ENCODE measurements at places on chromosomes 2 and 18.

DNA sequence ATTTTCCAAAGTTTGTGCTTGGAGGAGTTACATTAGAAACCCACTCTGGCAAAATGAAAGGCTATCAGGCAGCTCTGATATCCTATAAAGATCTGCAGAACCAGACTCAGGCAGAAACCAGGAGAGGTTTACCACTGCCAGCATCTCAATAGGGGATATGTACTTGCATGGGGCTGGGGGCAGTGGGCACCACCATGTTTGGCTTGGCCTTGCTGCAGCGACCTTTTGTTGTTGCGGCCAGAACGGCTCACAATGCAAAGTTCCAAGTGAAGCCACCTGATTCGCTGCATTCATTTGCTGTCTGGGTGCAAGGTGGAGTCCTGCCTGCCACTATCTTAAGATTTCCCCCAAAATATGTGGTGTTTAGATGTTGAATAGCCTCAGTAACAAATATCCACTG, 81.3 kb downstream of the COPS8 start:
- no peak for DNase-seq

DNA sequence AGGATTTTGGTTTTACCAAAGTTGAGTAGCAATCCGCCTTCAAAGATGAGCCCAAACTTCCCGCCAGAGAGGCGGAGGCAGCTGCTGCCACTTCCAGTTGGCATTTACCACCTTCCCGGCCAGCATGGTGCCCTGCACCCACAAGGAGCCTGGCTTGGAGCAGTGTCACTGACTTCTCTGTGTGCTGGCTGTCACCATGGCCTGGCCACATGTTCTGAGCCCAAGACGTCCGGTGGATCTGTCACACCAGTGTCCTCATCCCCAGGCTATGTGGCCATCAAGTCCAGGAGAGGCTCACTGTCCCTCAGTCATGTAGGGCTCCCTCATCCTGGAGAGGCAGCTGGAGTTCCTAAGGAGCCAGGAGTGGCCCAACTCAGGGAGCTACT, 100.6 kb downstream of the ACKR3 start:
- DNase-seq: no peak

DNA sequence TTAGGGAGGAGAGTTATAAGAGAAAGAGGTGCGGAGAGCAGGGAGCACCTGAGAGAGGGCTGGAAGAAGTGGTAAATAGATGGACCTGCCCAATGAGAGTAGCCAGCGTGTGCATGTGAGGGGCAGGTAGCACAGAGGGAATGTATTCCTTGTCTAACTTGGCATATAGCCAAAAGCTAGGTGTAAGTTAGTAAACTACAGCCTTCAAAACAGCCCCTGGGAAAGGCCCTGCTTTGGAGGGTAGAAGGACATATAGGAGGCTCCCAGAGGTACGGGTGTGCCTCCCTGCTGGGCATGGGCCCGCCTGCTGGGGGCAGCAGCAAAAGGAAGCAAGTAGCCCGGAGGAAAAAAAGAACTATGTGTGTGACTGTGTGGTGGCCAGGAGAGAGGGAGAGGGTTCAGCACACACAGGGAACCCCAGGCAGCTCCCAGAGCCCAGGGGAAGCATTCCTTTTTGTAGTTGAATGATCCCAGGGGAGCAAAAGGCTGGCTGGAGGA, 48.0 kb downstream of the TCF7L1 start:
- DNase-seq: no peak

DNA sequence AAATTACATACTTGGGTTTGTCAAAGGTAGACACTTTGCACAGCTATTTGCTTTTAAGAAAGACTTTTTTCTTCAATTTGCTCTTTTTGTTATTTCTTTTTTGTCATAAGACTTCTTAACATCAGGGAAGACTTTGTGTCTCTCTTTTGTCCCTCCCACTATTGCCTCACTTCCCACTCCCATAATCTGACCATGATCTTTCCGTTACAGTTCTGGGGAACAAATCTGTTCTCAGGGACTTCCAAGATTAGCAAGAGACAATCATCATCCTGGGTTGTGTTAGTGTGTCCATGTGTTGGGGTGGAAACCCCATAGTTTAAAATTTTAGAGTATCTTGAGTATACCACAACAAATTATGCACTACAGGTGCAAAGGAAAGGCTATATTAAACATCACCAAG, 75.3 kb downstream of the REV1 start:
- DNase-seq: no peak

GRCh38 chr2:64586883-64587481, 62.9 kb downstream of the AFTPH start:
- peak; percentile 62 for DNase-seq

DNA sequence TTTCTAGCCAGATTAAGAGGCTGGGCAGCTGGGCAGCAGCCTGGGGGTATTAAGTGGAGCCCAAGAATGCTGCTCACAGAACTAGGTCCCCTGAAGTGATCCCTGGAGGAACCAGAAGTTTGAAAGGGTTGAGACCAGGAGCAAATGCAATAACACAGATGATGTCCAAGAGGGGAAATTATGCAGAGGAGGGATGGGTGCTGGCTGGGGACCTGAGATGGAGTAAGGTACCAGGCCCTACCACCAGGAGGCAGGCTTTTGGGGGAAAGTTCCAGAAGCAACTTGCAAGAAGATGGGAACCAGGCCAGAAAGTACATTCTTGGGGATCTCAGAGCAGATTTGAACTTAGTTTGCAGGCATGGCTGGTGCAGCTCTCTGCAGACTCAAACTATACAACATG, 175.1 kb downstream of the NCK2 start:
- no peak for DNase-seq

- DNase-seq: peak; percentile 35
Measured at GRCh38 chr2:28356095-28356911, 36.4 kb upstream of the FOSL2 start.

DNA sequence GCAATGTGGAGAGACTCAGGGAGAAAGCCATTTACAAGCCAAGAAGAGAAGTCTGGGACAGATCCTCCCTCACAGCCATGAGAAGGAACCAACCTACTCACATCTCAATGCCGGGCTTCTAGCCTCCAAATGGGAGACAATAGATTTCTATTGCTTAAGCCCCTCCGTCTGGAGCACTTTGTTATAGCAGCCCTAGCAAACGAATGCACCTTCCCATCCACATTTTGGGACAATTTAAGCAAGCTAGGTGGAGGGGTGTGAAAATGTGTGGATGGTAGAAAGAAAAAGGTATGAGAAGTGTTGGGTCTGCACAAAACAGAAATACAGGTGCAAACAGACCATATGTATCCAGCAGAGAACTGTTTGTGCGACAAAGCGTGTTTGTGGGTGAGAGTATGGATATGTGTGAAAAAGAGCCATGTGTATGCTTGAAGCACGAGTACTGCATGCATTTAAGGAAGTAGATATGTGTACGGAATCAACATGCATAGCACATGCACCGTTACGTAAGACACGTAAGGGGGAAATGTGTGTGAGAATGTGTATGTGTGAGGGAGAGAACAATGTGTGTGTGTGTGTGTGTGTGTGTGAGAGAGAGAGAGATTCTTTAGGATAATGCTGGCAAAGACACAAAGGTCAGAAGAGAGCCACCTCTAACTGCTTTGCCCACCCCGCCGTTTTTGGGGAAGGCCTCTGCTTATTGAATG, 13.1 kb upstream of the E2F6 start:
- DNase-seq: no peak

- no peak for DNase-seq
Measured at GRCh38 chr2:217065695-217066405, 206.0 kb upstream of the TNP1 start.

- DNase-seq: peak; percentile 14
Measured at GRCh38 chr2:39871291-39871761, 92.3 kb upstream of the THUMPD2 start.

GRCh38 chr2:130823886-130824491, 12.7 kb upstream of the ARHGEF4 start:
- no peak for DNase-seq

DNA sequence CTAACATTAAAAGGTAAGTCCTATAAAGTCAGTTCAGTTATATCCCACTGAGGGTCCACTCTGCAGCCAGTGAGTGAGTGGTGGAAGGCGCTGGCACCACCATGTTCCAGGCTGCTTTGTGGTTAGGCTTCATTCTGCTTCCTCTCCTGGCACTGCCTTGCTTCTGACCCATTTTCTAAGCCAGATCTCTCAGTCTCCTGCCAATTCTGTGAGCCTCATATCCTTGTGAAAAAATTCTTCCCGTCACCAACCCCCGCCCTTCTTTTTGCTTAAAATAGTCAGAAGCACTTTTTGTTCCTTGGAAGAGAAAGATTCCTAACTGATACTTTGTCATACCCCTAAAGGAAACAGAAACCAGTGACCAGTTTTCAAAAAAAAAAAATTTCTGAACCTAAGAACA, 139.8 kb upstream of the NCK2 start:
- no peak for DNase-seq

DNA sequence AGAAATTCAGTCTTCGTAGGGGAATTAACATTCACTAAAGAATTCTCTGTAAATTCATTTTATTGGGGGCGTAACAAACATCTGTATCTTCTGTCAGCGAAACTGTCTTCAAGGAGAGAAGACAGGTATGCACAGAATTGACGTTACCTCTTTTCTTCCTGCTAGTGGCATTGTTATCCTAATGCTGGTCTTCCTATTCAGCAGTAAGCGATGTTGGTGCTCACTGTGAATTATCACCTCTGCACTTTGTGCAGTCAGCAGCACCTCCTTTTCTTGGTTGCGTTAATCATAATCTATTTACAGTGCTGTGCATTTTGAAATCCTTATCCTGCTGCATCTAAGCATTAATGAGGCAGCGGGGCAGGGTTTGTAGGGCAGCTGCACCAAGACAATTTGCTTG, 362.3 kb downstream of the SLC4A3 start:
- DNase-seq: no peak

DNA sequence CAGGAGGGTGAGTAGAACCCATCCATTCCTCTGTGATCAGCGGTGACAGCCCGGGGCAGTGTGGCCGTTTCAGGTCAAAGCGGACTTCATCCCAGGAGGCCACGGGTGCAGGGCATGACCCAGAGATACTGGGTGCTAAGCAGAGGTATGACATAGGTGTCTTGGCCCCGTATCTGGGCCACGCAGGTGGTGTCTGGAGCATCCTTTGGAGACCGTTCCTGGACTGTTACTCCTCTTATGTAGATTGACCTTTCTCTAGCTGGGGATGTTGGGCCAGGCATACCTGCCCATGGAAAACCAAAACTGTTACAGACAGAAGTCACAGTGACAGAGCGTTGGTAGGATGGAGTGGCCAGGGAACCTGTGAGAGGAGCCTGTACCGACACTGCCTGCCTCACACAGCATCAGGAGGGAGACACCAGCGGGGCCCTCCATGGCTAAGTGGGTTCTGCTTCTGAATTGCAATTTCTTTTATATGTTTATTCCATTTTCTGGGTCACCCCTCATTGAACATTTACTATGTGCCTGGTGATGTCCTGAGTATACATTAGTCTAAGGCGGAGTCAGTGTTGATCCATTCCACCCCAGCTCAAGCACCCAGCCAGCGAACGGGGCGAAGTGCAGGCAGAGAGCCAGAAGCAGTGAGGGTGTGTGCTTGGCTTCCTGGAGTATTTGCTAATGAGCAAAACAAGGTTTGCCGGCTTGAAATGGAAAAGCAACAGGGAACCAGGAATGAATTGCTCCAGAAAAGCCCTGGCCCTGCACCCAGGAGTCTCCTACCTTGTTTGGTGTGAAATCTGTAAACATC, 141.7 kb downstream of the SH3RF3 start:
- no peak for DNase-seq

- peak; percentile 89 for DNase-seq
Measured at GRCh38 chr2:128714285-128714684, 395.6 kb upstream of the HS6ST1 start.

- no peak for DNase-seq
Measured at GRCh38 chr2:60478660-60479059, 74.8 kb downstream of the BCL11A start.

- no peak for DNase-seq
Measured at GRCh38 chr2:37377187-37377532, 32.7 kb downstream of the QPCT start.

DNA sequence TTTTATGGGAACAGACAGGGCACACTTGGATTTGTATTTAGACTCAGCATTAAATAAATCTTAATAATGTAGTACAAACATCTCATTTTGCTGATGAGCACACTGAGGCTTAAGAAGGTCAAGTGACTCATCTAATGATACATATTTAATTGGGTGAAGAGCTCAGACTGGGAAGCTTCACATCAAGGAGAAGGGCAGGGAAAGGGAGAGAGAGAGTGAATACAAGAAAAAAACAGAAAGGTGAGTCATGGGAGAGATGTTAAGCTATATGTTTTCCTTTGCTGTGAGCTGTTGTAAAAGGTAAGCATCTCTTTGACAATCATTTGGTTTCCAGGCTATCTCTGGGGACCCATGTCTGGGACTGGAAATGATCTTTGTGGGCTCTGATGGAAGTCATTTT, 277.8 kb downstream of the SETBP1 start:
- no peak for DNase-seq

GRCh38 chr2:205089958-205090357, 544.7 kb downstream of the PARD3B start:
- DNase-seq: no peak

GRCh38 chr2:46798041-46798440, 117.6 kb downstream of the MCFD2 start:
- no peak for DNase-seq

GRCh38 chr2:162967811-162968210, 129.2 kb upstream of the KCNH7 start:
- no peak for DNase-seq

- DNase-seq: no peak
Measured at GRCh38 chr2:240916571-240917008, 10.5 kb downstream of the CROCC2 start.

GRCh38 chr2:239169311-239170048, 231.3 kb downstream of the HDAC4 start:
- no peak for DNase-seq

GRCh38 chr2:37500031-37500430, 155.6 kb downstream of the QPCT start:
- no peak for DNase-seq

DNA sequence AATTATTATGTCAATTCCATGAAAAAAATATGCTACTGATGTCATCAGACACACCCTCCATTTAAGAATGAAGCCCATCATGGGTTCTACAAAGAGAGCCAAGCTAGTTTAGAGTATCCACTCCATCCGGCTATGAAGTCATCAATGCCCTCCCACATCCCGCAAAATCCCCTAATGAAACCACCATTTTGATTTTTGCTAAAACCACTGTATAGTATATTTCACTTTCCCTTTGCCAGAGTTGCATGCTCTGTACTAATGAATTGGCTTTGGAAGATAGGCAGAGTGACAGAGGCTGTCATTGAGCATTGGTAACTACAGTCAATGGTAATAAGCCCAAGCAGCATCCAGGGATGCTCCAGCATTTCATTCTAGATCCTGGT, 118.6 kb downstream of the ANKRD44 start:
- DNase-seq: no peak

DNA sequence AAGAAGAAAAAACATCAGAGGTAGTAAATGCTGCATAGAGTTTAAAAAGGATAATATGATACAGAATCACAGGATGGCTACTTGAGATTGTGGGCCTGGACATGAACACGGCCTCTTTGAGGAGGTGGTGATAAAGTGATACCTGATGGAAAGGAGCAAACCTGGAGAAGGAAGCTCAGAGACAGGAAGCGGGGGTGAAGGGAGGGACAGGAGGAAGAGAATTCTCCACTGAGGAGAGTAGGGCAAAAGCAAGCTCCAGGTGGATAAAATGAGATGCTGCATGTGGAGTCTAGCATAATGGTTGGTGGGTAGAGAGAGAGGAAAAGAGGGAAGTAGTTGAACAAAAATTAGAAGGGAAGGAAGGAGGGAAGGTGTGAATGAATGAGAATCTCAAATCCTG, 77.0 kb upstream of the GALNT3 start:
- DNase-seq: no peak

- DNase-seq: no peak
Measured at GRCh38 chr2:85893428-85894258, 4.9 kb upstream of the ST3GAL5 start.

- no peak for DNase-seq
Measured at GRCh38 chr2:190887089-190887488, 6.5 kb downstream of the GLS start.
